ENCODE measurements at places on chromosomes 1 and 21.

DNA sequence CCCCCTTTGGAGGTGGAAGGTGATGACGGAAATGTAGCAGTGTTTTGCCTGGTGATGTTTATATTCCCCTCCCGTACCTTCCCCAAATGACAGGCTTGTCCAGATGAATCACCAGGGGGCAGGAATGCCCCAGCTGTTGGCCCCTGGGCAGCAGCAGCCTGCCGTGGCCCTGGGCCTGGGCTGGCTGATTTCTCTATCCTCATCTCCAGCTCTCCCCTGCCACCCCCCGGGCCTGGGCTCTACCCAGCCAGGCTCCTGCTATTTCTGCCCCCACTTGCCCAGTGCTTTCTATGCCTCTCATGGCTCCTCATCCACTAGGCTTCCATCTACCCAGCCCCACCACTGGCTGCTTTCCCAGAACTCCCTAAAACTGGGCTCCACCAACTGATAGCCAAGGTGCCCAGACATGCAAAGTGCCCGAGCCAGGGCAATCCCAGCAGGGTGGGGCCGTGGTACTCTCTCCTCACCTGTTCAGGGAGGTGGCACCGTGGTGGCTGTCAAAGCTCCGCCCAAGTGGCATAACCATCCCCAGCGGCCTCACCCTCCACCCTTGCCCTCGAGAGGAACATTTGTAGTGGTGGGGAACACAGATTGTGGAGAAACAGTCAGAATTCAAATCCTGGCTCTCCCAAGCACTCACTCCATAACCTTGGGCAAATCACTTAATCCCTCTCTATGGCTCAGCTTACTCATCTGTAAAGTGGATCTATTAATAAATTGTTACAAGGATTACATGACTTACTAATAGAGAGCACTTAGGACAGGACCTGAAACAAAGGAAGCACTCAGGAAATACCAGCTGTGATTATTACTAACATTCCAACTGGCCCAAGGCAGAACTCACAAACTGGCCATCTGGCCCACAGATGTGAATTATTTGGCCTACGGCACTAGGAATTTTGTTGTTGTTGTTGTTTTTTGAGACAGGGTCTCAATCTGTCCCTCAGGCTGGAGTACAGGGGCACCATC is 12.8 kb upstream of the ECE1 start:
- no peak for DNase-seq

DNA sequence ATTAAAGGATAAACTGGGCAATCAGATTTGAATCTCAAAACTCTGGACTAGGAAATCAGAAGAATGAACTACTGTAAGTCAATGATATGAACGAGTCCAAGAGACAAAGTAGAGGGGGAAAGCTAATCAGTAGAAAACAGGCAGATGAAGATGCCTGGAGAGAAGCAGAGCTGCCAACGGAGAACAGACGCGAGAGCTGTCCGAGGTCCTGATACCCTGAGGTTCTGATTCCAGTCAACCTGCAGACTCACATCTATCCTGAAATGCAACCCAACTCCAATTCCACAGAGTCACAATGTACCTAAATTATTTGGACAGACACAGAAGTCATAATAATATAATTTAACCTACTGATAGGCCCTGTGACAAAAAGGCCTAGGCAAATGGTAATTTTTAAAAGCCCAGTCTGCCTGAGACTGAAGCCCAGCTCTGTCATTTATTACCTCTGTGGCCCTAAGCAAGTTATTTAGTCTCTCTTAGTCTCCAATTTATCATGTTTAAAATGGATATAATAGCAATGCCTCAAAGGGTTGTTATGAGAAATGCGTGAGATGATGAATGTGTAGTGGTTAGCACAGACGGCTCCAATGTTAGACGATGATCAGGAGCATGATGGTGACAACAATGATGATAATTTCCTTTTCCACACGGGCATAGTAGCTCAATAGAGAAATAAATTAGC is 33.4 kb downstream of the RGS7 start:
- DNase-seq = no peak

DNA sequence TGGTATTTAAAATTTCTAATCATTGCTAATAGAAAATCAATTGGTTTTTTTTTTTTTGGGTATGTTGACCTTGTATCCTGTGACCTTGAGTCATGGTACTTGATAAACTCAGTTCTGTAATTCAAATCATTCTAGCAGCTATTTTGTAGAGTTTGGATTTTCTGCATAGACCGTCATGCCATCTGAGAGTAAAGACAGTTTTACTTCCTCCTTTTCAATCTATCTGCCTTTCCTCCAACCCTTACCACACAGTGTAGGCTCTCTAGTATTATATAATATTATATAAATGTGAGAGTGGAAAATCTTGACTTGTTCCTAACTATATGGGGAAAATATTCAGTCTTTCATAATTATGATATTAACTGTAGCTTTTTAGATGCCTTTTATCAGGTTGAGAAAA is 7.0 kb downstream of the TDRD5 start:
- DNase-seq = no peak

DNA sequence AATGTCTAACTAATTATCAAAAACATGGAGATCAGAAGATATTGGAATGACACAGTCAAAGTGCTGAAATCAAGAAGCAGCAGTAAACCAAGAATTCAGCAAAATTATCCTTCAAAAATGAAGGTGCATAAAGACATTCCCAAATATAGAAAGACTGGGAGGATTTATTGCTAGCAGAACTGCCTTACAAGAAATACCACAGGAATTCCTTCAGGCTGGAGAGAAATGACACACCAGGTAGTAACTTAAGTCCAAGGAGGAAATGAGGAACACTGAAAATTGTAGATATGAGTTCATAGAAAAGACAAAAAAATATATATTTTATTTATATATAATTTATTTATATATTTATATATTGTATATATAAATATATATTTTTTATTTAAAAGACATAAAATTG is 217.2 kb downstream of the RPS6KC1 start:
- DNase-seq = no peak

- DNase-seq = no peak
These were observed 58.7 kb upstream of the ACTRT2 start for GRCh38 chr1:2962541-2962940.

- DNase-seq = peak; percentile 32
These were observed 6.1 kb downstream of the LDLRAP1 start for GRCh38 chr1:25549273-25550154.

- DNase-seq = no peak
These were observed 5.8 kb downstream of the PAFAH2 start for GRCh38 chr1:25991937-25992688.

DNA sequence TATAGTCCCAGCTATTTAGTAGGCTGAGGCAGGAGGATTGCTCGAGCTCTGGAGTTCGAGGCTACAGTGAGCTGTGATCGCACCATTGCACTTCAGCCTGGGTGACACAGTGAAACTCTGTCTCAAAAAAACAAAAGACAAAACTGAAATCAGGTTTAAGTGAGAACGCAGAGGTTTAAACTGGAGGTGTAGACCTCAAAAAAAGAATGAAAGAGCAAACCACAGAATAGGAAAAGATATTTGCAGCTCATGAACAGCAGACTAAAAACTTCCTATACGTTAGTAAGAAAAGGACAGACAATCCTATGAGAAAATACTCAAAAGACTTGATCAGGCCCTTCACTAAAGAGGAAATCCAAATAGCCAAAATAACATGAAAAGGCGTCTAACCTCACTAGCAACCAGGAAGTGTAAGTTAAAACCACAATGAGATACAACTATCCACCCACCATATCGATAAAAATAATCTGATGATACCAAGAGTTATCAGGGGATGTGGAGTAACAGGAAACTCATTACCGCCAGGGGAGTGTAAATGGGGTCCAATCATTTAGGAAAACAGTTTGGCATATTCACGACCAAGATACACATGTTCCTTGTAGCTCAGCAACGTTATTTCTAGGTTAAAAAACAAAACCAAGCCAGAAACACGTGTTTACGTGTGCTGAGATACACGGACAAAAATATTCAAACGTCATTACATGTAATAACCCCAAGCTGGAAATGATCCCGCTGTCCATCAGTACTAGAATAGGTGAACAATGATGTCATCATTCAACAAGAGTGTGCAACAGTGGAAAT is 9.8 kb downstream of the TNFRSF9 start:
- no peak for DNase-seq

- no peak for DNase-seq
These were observed 6.7 kb upstream of the AHCYL1 start for GRCh38 chr1:109977657-109978378.

DNA sequence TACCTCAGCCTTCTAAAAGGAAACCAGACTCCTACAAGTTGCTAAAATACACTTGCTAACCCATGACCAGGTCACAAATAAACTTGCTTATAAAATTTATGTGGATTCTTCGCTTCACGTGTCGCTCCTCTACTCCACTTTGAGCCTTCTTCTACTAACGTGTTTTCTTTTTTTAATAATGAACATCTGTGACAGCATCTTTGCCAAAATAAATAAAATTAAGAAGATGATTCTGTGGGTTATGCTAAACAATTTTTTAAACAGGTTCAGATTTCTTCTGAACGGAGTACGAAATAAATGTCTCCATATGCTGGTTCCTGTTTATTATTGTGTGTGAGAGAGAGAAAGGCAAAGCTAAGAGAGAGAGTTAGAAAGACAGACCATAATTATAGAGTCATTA is 735.8 kb downstream of the LTN1 start:
- no peak for DNase-seq

- DNase-seq = no peak
These were observed 1.3 kb upstream of the RCOR3 start for GRCh38 chr1:211257826-211258225.

- DNase-seq = no peak
These were observed 42.4 kb downstream of the S100B start for GRCh38 chr21:46562472-46562871.

GRCh38 chr1:27348861-27349783 is 7.3 kb downstream of the SYTL1 start:
- DNase-seq = no peak

DNA sequence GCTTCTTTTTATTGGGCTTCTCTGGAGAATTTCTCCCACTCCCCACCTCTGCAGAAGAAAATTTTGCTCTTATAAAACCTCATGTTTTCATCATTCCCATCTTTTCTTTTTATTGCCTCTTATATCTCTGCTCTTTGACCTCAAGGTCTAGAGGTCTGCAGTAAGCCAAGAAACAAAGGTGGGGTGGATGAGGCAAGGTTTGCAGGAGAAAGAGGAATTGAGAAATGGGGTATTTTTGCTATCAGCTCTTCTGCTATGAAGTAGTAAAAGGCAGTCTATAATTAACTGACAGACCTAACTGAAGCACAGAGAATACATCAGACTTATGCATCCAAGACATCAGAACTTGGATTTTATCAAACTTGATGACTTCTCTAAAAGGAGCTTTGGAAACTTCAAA is 22.9 kb downstream of the SYT11 start:
- no peak for DNase-seq
